ENCODE measurements at places on chromosomes 5 and 9.
A peak's percentile ranks its signal among the peaks of the same experiment; 100 is the strongest.

- DNase-seq: no peak
Measured at GRCh38 chr5:31237174-31237573, 43.7 kb downstream of the CDH6 start.

DNA sequence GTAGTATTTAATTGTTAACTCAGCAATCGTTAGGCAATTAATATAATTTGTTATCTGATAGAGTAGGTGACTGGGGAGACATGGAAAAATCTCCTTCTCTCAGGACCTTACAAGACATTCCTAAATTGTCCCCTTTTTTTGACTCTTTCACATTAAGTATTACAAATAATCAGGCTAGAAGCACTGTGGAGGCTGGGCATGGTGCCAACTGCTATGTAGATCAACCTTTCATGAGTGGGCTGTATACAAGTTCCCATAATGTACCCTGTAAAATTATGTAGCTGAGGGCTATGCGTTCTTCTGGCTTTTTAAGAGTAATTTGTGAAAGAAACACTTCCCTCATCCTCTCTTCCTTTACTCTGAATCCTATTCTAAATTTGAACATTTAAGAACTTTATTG, 140.2 kb downstream of the NFIB start:
- DNase-seq: no peak

DNA sequence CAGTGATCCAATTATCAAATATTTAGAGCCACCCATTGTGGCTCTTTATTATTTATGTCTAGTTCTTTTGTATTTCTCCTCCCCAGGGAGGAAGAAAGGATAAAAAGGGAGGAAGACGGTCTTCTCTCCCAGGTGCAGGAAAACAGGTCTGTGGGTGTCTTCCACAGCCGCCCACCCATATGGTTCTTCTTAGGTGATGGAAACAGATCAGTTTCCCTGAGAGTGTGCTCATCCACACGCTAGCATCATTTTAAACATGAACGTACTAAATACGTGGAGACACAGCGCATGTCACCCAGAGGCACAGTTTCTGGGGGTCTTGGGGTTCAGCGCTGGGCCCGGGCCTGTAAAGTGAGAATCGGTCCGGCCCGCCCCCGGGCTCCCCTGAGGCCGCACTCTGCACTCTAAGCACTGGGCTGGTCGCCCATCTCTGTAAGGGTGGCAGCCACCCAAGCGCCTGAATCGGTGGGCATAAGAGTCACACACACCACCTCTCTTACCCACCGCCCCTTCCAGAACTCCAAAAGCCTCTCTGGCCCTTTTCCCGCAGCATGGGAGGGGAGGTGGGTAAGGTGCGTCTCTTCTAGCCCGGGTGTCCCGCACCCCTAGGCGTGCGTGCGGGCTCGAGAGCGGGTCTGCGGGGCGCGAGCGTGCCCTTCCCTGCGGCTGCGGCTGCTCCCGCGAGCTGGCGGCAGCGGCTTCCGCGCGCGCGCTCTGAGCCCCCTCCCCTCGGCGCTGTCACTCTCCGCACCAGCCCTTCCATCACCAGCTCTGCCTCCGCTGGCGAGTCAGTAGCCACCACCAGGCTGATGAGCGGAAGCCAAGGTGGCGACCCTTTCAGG, 1.3 kb downstream of the PTCH1 start:
- DNase-seq: peak; percentile 14

DNA sequence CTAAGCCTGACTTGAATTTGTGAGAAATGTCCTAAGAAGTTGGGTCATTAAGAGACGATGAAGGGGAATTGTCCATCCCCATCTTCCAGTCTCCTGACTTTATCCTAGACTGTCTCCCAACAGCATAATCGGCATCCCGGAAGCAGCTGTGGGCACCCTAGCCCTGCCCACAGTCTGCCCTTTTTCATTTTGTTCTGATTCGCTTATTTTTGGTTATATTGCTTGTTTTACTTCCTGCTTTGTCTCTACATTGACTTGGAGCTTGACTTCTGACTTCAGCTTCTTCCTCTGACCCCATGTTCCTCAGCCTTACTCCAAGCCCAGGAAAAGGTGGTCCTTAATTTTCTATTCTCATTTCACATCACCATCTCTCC, 41.8 kb downstream of the UGCG start:
- DNase-seq: no peak

GRCh38 chr5:66892716-66893115, 296.5 kb downstream of the MAST4 start:
- no peak for DNase-seq

All from CD4-positive, alpha-beta T cell treated with Interleukin-2 at 100 ng/mL for 4 hours (primary cell).